Forelimb muscle (tissue), 1 donor: ENCODE measurements at places on chromosomes 2 and 18.

GRCh38 chr2:221570321-221570935, 1.7 kb downstream of the EPHA4 start:
- DNase-seq, result no peak

- DNase-seq, result no peak
Measured at GRCh38 chr2:46486436-46486835, 7.1 kb downstream of the TMEM247 start.

DNA sequence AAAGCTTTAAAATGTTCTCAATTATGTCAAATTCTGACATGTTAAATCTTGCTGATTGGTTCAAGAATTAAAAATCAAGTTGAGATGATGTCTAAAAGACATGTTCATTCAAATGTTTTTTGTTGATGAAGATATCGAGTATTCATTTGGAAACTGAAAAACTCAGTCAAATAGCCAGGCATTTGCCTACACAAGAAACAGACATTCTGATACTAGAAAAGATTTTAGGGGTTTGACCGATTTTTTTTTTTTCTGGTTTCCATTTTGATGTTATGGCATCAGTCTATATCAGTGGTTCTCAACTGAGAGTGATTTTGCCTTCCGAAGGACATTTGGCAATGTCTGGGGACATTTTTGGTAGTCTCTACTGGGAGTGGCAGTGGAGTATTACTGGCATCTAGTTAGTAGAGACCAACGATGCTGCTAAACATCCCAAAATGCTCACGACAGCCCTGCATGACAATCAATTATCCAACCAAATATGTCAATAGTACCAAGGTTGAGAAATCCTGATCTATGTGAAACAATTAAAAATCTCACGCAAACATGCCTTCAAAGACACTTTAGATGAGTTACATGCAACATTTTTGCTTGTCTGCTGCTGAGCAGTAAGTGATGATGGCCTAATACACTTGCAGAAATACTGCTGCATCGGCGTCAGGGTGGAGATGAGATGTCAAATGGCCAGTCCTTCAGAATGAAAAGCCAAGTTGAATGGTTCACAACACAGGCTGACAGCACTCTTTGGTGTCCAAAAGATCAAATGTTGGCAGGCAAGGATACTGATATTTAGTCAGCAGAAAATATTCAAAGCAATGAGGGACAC, 12.5 kb downstream of the RASGRP3 start:
- no peak for DNase-seq

GRCh38 chr2:26033270-26033817, 540 bp upstream of the RAB10 start:
- no peak for DNase-seq

- no peak for DNase-seq
Measured at GRCh38 chr2:74481961-74482800, 617 bp downstream of the CCDC142 start.

DNA sequence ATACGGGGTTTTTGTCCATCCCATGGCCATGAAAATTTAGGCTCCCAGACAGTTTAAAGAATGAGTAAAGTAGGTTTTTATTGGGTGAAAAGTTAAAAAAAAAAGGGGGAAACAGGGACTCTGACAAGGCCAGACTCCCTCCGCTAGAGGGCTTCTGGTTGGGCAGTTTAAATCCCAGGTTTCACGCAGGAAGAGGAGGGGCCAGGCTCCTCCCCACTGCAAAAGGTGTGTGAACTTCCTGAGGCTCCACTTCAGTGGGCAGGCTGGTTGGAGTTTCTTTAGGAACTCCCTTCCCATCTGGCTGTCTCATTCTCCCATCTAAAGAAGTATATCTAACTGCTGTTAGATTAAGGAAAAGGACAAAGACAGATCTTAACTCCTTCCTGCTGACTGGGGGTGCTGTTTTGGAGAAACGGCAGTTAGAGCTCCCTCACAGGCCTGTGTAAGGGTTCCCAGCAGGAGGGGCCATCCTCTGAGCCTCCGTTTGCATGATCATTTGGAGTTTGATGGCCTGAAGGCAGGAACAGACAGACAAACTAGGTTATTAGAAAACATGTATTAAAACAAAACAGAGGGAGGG, 1160.7 kb downstream of the CNTNAP5 start:
- DNase-seq, result no peak

DNA sequence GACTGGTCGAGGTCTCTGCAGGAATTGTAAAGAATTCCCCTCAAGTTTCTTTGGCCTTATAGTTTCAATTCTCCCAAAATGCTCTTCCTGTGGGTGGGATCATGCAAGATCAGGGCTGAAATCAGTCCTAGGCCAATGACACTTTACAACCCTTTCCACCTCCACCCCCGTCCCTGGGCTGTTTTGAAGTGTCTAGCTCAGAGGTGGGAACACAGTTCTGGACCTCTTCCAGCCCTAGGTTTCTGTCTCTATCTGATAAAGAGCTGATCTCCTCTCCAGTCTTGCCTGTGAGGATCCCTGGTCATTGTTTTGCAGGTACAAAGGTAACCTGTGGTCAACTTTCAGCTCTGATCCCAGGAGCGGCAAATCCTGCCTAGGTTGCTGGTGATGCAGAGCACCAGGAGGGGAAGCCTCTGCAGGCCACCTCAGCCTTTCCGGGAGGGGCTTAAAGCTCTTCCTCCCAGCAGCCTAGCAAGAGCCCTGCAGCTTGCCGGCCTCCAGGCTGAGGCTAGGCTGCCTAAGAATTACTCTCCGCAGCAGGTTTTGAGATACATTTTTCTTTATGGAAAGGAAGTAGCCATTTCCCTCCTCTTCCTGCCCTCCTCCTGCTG, 69.8 kb upstream of the WIPF1 start:
- DNase-seq, result no peak

DNA sequence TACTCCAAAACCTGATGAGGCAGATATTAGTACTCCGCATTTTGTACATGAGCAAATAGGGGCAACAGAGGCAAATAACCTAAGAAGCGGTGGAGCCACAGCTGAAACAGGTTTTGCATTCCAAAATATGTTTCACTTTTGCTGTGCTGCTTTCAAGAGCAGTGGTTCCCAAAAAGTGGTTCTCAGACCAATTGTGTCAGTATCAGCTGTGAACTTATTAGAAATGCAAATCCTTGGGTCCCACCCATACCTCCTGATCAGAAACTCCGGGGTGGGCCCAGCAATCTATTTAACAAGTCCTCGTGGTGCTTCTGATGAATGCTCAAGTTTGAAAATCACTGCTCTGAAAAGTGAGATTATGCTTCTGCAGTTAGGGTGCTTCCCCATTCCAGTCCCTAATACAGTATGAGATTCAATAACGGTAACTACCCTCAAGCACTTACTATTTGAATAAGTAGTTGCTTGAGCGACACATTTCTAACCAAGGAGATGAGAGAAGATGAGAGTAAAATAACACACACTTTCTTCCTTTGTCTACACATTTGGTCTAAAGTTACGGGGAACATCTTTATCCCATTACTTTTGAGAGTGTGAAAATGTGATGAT, 17.8 kb upstream of the TCF4 start:
- no peak for DNase-seq

DNA sequence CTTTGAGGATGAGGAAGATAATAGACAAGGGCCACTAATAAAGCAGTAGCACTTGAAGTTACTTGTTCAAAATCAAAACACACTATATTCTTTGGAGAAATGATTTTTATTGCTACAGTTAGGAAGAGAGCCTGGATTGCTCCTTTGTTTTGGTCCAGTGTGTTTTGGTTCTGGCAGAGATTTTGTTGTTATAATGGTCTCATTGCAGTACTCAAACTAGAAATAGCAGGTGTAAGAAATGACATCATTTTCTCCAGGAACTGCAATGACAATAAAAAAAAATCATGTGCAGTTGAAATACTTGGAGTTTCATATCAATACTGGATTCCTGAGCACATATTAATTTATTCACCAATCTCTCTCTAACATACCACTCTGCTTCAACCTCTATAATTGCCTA, 490.3 kb downstream of the CCDC85A start:
- DNase-seq, result peak; percentile 38

- no peak for DNase-seq
Measured at GRCh38 chr2:68032702-68033101, 30.1 kb downstream of the C1D start.

DNA sequence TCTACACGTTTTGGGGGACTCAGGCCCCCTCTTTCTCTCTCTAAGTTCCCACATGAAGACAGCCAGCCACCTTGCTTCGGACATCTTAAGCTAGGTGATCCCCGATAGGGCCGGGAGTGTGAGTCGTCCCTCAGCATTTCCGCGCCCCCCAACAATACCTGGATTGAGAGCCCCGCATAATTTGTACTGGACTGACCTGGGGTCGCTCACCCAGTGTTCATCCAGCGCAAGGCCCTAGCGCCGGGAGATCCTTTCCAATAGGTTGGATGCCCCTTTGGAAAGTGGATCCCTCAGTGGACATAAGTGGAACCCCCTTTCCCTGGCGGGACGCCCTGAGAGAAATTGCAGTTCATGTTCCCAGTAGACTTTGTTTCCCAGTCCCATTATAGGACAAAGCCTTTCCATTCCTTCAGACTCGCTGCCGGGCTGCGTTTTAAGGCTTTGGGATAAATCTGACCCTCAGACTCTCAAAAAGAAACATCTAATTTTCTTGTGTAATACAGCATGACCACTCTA, 77.8 kb upstream of the KCNH7 start:
- DNase-seq, result no peak

GRCh38 chr2:37809525-37809924, 115.6 kb upstream of the RMDN2 start:
- no peak for DNase-seq

GRCh38 chr2:23801396-23801795, 125.5 kb downstream of the ATAD2B start:
- DNase-seq, result no peak
